ENCODE measurements at places on chromosomes 3 and 15.
A peak's percentile ranks its signal among the peaks of the same experiment; 100 is the strongest.

- peak; percentile 31 for DNase-seq
Measured at GRCh38 chr3:69236812-69237707, 114.7 kb upstream of the LMOD3 start.

DNA sequence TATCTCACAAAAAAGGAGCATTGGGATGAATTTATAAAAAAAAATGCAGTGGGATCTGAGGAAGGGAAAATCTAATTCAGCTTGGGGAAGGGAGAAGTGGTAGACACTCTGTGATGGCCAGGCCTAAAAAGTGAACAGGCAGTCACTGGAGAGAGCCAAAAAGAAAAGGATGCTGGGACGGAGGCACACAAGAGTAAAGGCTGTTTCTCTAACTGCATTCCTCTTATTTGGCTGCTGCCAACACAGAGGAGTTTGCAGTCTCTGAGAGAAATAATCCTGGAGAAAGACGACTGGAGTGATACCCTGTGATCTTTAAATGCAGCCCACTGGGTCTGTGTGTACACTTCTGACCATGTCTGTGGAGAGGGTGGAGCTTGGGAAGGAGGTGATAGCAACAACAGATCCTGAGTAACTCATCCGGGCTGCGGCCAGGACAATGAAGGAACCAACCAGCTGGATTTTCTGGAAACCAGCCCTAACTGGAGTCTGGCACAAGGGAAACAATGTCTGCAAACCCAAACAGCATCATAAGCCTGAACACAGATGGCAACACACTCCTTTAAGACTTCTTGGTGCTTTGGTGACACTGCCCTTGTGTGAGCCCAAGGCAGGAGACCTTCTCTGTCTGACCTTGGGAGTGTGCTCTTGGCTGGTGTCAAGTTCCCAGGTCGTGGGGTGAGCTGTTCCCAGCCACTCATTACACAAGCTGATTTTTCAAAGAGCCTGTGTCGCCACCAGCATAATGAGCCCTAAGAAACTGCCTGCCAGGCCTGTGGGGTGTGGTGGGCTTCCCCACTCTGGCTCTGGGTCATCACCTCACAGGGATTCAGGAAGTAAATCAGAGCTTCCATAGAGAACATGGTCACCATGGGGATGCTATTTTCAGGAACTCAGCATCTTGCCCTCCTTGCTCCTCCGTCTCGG lies 8.0 kb downstream of the FYCO1 start:
- DNase-seq = no peak

DNA sequence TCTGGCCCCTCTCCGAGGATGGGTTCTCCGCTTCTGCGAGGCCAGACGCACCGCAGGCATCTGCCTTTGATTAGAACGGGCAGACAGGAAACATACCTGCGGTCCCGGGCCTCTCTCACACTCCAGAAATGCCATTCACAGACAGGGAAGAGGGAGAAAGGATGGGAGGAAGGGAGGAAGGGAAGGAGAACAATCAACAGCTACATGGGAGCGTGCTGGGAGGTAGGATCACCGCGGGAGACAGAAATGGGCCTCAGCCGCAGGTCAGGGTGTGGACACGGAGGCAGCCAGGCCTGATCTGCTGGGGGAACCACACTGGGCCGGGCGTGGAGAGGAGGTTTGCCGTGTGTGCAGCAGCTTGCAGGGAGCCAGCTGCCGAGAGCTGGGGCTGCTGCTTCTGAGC lies 90.7 kb upstream of the RGMA start:
- DNase-seq = no peak

- no peak for DNase-seq
Measured at GRCh38 chr3:197317250-197317963, 19.0 kb upstream of the DLG1 start.

- DNase-seq = peak; percentile 42
Measured at GRCh38 chr3:49165771-49166751, at the start of gene CCDC71. Gene CCDC71, minus strand, starts transcription at chr3:49166331. Its CDS starts 2,123 bp downstream, at chr3:49164208.

DNA sequence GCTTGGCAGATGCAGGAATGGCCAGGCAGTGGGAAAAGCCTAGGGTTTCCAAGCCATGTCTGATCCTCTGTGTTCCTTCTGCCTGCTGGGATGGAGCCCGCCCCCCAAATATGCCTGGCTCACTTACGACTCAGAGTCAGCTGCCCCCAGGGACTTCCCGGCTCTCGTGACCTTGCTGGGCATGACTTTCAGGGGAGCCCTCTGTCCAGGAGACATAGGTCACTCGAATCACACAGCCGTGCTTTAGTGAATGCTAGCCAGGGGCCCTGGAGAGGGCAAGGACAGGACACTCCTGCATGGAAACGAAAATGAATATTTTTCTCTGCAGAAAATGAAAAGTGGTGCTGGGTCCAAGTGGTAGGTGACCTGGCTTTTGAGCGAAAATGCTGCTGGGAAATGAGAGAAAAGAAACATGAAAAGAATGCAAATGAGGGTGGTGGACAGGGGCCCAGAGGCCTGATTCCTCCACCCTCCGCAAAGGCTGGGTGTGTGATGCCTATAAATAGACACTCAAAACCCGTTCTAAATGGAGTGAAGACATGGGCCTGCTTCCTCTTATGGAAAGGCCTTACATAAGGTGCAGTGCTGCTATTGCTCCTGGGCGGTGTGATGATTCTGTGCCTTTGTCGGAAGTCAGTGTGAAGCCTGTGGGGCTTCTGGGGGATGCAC lies 107.4 kb downstream of the APBA2 start:
- no peak for DNase-seq

- no peak for DNase-seq
Measured at GRCh38 chr3:101850246-101851051, 1.1 kb downstream of the NFKBIZ start.
